ENCODE measurements at places on chromosomes 11 and 22.

DNA sequence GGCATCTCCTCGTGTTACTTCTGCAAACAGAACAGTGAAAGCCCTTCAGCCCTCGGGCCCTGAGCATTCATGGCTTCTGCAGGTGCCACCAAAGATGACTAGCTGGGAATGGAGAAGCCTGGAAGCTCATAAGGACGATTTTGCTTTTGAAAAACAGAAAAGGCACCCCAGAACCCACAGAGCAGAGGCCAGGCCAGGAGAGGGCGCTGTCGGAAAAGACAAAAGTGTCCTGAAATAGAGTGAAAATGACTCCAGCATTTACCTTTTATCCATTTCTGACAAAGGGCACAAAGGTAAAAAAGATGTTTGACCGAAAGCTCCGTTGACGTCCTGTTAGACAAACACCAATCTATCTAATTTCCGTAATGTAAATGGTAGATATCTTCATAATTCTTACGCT is 37.6 kb downstream of the ZNF195 start:
- DNase-seq = peak; percentile 37

DNA sequence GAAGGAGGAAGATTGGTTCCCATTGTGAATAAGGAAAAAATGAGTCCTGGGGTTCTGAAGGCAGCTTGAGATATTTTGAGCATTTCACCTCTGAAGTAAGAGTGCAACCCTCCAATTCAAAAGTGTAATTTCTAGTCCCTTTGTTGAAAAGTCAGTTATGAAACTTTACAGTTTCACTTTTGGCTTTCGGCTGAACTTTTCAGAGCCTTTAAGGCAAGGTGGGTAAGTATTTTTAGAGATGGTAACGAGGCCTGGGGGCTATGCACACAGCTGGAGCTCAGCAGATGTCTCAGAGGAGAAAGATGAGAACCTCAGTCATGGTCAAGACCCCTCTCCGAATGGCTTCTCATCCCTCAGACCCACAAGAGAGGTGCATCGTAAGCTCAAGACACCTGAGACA is 267.6 kb downstream of the KIRREL3 start:
- DNase-seq = no peak

DNA sequence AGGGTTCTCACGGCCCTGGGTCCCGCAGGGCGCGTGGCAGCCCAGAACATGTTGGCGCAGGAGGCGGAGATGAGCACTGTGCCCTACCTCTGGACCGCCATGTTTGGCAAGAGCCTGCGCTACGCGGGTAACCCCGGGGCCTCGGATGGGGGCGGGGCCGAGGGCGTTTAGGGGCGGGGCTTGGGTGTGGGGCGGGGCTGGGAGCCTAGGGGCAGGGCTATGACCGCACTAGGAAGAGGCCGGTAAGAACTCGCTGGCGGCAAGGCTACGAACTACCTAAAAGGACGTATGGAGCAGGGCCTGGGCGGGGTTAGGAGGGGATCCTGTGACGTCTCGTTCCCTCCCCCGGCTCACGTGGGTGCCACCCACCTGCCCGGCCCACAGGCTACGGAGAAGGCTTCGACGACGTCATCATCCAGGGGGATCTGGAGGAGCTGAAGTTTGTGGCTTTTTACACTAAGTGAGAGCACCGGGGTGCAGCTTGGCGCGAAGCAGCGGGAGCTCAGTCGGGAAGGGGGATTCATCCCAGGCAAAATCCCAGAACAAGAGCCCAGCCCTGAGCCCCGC is 2.8 kb upstream of the LZTR1 start:
- peak; percentile 69 for DNase-seq

DNA sequence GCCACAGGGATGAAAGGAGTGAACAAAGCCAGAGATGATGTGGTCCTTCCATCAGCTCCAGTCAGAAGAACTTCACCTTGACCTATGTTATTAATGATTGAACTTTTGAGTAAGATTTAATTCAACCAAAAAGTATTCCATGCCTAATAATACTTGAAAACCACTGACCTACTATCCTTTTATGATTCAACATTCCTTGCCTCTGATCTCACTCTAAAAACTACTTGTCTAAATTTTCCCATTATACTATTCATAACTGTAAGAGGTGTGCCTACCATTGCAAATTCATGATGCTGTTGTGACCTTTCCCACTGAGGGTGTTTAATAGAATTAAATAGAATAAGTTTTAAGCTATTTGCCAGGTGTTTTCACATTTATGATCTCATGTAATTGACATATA is 164.7 kb upstream of the GUCY1A2 start:
- no peak for DNase-seq

DNA sequence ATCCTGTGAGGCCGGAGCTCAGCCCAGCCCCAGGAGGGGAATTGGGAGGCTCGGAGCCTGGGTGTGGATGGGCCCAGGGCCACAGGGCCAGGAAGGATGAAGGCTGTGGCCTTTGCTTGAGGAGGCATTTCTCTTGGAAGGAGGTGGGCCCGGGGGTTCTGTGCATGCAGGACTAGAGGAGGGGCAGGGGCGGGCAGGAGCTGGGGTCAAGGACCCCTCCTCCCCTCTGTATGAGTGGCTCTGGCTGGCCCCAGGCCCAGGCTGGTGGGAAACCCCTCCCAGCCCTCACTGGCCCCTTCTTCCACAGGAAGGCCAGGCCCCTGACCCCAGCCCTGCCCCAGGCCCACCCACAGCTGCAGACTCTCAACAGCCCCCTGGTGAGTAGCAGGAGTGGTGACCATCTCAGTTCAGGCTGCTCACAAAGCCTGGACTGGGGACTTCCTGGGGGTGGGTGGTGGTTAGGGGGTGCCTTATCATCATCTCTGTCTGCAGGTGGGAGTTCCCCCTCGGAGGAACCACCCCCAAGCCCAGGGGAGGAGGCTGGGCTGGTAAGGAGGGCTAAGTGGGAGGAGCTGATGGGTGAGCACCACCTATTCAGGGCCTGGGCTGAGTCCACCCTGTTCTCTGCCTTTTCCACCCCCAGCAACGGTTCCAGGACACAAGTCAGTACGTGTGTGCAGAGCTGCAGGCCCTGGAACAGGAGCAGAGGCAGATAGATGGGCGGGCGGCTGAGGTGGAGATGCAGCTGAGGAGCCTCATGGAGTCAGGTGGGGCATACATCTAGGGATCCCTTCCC is 6.0 kb downstream of the KCNK7 start:
- no peak for DNase-seq

Measured in lung (tissue), 17 donors.